ENCODE measurements at places on chromosomes 7 and 10. TPM values are rescaled to one million over a fixed set of nuclear protein-coding genes. Genes with fewer than 3 reads are reported as not detected.
A peak's percentile ranks its signal among the peaks of the same experiment; 100 is the strongest.

Gene TMEM139
- total RNA-seq, result 1.5 TPM

DNA sequence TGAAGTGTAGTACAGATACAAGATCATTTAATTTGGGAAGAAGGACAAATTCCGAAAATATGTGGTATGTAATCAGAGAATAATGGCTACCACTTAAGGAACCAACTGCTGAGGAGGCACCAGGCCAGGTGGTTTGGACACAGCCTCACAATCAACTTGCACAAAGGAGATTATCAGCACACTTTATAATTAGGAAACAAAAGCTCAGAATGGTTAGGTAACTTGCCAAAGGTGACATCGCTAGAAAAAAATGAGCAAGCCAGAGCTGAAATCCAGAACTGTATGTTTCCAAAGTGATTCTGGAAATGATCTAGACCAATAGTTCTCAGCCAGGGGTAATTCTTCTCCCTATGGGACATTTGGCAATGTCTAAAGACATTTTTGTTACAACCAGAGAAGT, 36.6 kb downstream of the ERCC6 start:
- no peak for DNase-seq

DNA sequence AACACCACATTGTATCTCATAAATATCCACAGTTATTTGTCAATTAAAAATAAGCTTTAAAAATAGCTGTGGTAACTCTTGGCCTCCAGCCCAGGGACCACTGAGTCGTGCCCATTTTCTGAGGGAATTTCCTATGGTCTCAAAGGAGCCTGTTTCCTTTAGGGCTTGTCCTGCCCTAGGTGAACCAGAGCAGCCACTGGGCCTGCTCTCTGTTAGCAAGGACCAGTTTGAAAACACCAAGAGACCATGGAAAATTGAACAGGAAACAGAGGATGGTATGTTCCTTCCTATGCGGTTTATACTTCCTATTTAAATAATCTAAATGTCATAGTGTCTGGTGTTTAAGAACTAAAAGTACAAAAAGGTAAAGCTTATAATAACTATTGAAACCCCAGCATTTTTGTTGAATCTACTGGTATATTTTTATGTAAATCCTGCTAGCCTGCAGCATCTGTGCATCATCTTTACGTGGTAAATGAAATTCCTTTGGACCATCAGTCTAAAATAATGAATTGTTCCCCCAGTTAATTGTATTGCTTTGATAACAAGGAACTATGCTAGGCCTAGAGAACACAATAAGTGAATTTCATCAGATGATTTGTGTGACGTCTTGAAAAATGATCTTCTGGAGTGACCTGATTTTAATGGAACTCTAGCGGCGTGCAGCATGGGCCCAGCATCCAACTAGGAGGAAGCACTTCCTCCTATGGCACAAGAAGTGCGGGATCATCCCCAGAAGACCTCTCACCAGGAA, 333.7 kb downstream of the GFRA1 start:
- DNase-seq, result no peak

Gene NUTM2B
- total RNA-seq, result 0.70 TPM

Gene CPA2
- not detected for total RNA-seq

DNA sequence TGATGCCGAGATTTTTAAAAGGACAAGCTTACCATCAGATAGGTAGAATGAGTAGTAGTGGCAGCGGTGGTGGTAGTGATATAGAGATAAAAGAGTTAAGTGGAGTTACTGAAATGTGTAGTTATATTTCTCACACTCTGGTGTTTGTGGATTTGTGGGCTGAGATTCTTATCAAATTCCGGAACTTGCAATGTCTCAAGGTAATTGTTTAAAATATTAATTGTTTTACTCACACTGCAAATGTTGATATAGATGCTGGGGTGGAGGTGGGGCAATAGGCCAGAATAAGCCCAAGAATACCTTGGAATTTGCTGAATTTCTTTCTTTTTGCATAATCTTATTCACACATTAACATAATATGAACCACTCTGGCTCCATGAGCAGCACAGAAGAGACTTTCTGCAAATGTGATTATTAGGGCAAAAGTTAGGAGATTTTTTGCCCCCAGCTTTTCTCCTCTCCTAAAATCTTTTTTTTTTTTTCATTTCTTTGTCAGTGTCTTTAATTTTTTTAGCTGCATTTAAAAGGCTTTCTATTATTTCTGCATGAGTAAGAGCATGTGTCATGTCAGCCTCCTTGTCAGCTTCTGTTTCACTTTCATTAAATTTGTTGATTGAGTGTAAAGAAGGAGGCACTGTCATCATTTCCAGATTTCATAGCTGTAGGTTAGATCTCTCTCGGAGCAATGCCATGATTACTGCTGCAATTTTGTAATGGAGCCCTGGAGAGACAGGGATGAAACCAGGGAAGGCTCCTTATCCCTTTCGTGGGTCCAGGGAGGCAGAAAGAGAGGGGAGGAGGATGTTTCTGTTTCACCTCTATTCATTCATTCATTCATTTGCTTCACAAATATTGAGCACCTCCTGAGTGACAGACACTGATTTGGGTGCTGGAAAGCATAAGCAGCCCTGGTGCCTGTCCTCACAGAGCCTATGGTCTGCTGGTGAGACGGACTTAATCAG, 13.1 kb upstream of the SGMS1 start:
- peak; percentile 60 for DNase-seq

Gene GPR15LG
- total RNA-seq, result not detected

Gene RNLS
- 6.2 TPM for total RNA-seq

Gene GRM3
- total RNA-seq, result not detected

GRCh38 chr7:130219871-130220270, 12.2 kb downstream of the SSMEM1 start:
- no peak for DNase-seq

Gene CLRN3
- total RNA-seq, result not detected

Gene TRPV6
- 0.05 TPM for total RNA-seq
